ENCODE measurements at places on chromosomes 5 and 9. TPM values are rescaled to one million over a fixed set of nuclear protein-coding genes. Genes with fewer than 3 reads are reported as not detected.

GRCh38 chr9:7146582-7146981 lies 388.8 kb downstream of the KDM4C start:
- DNase-seq = no peak

DNA sequence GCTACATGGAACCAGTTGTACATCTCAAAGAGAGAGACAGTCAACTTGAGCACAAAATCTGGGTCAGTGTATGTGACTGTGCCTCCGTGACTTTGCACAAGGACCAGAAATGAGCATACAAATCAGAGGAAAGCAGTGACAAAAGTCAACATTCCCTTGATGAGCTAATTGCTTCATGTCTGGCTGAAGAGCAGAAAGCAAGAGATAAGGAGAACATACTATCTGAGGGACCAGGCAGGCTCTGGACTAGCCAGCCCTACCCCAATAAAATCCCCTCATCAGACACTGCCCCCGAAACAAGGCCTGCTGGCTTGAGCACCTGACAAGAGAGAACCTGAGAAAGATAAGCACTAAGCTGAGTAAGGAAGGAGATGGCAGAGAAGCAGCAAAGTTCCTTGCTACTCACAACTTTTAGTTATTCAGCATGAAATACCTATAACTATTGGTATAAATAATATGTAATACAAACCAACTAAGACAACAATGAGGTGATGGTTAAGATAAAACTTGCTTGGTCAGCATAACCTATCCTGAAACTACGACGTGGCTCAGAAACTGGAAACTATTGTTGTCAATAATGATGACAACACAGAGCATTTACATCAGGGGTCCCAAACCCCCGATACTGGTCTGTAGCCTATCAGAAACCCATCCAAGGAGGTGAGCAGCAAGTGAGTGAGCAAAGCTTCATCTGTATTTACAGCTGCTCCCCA lies 9.5 kb downstream of the SIL1 start:
- no peak for DNase-seq

DNA sequence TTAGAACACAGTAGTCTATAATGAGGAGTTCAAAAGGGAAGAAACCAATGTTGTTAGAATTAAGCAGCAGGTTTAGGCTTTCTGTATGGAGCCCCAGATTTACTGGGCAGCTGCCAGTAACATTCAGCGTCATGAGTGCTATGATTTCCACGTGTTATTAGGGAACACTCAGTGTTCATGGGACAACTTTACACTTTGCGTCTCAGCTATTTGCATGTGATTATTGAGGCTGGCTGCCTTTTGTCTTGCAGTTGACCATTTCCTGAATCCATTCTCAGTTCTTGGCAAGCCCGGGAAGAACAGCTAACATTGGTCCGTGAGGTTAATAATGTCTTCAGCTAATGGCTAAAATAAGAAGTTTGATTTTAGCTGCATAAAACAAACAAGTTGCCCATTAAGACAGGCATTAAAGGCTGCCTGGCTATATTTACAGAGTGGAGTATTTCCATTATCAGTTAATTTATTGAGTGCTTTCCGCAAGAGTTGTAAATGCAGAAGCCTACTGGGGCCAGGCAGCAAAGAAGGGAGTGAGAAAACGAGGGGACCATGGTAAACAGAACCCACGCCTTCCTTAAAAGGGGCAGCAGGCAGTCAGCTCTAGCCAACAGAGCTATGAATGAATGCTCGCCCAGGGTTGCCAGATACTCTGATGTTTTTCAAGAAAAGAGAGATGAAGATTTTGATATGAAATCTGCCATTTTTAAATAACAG lies 120.9 kb downstream of the PIP5K1B start:
- peak; percentile 22 for DNase-seq

DNA sequence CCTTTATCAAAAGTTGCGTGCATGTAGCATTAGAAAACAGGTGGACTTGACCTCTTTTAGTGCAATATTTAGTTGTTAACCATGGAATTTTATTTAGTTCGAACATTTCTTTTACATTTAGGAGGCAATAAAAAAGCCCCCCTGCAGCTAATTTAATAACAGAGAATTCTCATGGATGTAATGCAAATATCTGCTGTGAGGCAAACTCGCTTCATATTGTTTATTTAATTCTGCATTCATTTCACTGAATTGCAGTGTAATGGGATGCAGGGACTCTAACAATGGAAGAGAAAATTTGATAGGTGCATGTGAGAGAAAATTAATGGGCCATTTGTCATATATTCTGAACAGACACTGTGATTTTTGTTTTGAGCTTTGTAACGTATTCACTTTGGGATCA lies 205.1 kb upstream of the CHD1 start:
- no peak for DNase-seq

DNA sequence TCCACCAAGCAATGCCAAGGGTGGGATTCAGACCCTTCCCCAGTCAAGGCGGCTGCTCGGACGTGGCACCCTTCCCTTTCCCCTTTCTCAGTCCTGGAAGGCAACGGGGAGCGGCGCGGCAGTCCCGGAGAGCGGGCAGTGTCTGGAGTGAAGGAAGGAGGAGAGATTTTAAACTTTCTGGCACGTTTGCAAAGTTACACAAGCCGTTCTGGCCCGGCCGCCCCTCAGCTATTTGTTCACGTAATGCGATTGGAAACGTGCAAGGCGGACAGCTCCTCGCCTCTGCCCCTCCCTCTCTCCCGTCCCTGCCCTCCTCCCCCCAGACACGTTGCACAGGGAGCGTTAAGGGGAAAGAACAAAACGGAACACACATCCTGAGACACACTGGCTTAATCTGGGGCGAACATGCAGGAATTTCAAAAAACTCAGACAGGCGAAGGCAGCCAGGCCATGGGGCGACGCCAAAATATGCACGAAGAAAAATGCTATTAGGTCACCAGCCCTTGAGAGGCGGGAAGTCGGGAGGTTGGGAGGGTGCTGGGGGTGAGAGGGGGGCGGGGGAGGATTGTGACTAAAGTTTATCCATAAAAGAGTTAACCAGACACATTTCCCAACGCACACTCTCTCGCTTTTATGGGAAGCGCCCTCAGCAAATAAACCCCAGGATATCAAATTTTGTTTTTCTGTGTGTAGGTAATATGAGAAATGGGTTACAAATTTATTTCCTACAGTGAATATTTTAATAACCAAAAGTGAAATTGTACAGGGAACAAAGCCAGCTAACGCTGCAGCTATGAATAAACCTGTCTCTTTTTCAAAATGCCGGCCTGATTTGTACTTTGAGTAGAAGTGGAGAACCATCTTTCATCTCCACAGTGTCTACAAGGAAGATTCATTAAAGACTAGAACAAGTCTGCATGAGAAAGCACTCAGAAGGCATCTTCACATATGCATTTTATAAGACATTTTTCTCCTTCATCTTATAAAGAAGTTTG lies at the start of gene LOX:
TSS of gene LOX (minus strand) at position 144 of the 995 bp plus-strand sequence. CDS start 274 bp downstream, outside the sequence.
- DNase-seq = peak; percentile 92

DNA sequence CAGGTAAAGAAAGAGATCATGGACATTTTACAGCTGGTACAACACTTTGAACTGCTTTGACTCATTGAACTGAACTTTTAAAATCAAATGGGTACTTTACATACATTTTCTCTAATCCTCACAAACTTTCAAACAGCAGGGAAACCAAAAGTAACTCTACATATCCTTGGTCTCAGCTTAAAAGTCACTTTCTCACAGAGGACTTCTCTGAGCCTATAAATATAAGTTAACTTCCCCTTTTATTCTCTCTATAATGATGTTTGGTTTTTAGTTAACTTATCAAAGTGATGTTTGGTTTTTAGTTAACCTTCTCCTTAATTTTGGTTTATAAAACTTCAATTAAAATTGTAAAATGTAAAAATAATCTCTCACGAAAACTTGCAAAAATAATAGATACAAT lies 209.8 kb downstream of the MCTP1 start:
- DNase-seq = no peak

- no peak for DNase-seq
These were observed 17.0 kb upstream of the SMARCA2 start for GRCh38 chr9:1998111-1998510.

DNA sequence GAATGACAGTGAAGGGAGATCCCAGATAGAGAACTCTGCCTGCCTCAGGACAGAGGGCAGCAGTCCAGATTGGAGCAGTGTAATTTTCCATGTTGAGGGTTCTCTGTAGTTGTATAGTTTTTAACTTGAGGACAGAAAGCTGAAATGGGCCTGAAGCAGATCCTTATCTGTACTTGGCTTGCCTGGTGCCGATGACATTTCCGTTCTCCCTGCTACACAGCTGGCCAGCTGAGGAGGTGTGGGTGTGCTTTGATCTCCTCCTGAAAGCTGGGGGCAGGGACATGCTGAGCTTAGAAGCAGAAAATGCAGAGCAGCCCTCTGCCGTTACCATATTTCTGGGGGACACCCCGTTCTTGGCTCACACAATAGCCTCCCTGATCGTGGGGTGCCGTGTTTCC lies 10.5 kb downstream of the GLRX start:
- DNase-seq = peak; percentile 71

DNA sequence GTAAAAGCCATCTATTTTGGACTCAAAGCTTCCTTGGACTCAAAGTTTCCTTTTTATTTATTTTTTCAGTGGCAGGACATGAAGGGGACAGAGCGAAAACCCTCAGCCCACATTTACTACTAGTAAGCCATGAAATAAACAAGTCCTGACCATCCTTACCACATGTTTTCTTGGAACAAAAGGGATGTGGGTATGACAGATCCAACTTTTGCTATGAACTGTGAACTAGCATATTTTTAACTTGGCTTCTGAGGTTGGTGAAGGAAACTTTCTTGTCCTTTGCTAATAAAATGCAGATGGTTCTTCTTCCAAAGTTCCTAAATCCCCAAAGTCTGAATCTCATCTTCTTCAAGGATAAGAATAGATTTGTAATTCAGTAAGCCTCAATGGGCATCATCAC lies 122.7 kb upstream of the TNC start:
- no peak for DNase-seq

DNA sequence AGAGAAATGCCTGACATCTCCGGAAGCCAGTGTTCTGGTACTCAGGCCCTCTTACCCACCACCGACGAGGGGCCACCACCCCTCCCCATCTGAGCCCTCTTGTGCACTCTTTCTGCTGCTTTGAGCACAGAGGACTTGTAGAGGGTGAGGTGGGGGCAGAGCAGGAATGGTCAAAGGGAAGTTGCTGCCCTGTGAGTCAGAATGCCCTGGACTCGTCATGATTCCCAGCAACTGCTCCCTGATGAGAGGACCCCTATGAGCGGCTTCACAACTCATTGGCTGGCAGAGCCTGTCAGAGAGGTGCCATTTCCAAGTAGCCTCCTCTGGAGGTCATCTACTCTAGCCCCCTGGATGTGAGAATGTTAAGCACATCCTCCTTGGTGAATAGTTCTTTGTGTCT lies 845 bp downstream of the ECSCR start:
- no peak for DNase-seq

DNA sequence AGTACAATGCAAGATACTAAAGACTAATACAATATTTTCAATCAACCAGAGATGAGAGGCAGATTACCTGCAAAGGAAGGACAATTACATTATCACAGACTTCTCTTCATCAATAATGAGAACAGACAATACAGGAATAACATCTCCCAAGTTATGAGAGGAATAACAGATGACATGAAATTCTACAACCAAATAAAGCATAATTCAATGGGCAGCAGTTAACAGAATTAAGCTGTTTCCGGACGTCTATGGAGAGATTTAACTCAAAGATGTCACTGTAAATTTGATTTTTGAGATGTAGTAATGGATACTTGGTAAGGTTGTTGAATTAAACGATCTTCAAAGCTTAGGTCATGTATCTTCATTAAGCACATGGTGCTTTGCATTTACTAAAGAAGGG lies 19.8 kb upstream of the PARP8 start:
- no peak for DNase-seq

- no peak for DNase-seq
These were observed 194.7 kb upstream of the KLF4 start for GRCh38 chr9:107684224-107684623.

- no peak for DNase-seq
These were observed 4.1 kb upstream of the TOMM5 start for GRCh38 chr9:37596504-37596903.

GRCh38 chr5:146254223-146254622 lies 50.8 kb downstream of the RBM27 start:
- DNase-seq = no peak

DNA sequence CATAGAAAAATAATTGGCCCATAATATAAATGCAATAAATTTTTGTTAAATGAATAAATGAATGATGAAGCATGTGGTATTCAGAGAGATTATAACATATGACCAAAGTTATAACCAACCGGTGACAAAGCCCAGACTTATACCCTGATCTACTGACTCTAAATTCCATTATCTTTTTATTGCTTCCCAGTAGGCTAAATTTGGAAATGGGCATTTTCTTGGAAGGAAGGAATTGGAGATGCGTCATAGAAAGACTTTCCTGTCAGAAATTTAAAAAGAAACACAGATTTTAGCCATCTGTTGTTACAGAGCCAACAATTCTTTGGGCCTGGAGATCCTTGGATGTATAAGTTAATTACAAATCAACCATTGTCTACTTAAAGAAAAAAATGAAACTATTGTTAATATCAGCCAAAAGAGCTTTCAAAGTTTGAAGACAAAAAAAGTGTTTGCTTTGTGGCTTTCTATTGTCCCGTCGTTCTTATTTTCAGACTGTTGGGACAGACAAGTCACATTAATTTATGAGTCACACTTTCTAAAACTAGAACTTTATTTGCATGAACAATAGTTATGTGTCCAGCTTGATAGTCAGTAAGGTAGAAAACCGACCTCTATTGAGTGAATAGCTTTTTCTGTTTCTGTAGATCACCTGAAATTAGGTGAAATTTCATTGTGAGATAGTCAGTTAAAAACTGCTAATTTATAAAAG lies 428.7 kb downstream of the GABRG2 start:
- no peak for DNase-seq

DNA sequence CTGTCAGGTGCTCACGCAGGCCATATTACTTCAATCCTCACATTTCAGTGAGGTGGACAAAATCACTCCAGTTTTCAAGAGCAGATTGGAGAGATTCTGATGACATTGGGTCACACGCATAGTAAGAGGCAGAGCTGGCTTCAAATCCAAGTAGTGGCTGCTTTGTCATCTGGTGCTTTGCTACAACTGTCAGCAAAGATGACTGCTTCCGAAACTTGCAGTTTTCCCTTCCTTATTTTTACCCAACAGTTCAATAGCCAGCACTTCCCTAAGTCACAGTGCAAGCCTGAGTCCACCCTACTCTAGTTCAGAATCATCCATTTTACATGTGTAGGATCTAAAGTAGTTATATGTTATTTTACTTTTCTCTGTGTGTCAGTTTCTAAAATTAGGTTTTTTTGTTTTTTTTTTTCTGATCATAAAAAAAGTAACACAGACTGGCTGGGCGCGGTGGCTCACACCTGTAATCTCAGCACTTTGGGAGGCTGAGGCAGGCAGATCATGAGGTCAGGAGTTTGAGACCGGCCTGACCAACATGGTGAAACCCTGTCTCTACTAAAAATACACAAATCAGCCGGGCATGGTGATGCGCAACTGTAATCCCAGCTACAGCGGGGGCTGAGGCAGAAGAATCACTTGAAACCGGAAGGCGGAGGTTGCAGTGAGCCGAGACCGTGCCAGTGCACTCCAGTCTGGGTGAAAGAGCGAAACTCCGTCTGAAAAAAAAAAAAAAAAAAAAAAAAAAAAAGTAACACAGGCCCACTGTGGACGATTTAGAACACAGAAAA lies 49.6 kb downstream of the ANKDD1B start:
- no peak for DNase-seq

GRCh38 chr9:78669591-78669990 lies 372.7 kb downstream of the PSAT1 start:
- DNase-seq = no peak

RANBP17 gene
- polyA plus RNA-seq = 47.4 TPM

SMIM33 gene
- not detected for polyA plus RNA-seq

IL17B gene
- 1.4 TPM for polyA plus RNA-seq

PIP5KL1 gene
- 5.9 TPM for polyA plus RNA-seq

C1QTNF3 gene
- 22.3 TPM for polyA plus RNA-seq

CRB2 gene
- 0.40 TPM for polyA plus RNA-seq

FAM78A gene
- 8.2 TPM for polyA plus RNA-seq

VAV2 gene
- polyA plus RNA-seq = 40.7 TPM
